Right cardiac atrium (tissue), 5 donors: ENCODE measurements at places on chromosomes 16 and 17. TPM values are rescaled to one million over a fixed set of nuclear protein-coding genes. Genes with fewer than 3 reads are reported as not detected.

Gene SLC25A39
- 68.2 TPM for total RNA-seq

Gene COPZ2
- total RNA-seq = 51.8 TPM

Gene GAS2L2
- total RNA-seq = not detected

Gene FAM20A
- 4.2 TPM for total RNA-seq

Gene CDH1
- not detected for total RNA-seq
